GM13976 (cell line): ENCODE measurements at places on chromosomes 12 and 14.

- DNase-seq = no peak
These were observed 19.2 kb downstream of the VPS37B start for GRCh38 chr12:122876731-122877130.

DNA sequence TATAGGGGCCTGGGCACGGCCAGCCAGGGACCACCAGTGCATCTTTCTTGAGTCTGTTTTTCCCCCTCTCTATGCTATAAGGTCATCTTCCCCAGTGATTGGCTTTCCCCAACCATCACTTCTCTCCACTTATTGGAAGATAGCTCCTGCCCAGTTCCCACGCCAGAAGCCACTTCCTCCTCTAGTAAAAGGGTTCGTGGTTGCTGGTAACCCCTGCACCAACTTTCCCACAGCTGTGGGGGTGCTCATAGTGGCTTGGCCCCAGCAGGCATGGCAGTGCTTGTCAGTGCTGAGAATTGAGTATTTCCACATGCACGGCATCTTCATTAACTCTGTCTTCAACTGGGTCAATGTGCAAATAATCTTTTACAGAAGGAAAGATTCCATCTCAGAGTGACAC lies 215.4 kb downstream of the FOXN3 start:
- peak; percentile 29 for DNase-seq

GRCh38 chr12:44459569-44459968 lies 416.5 kb downstream of the NELL2 start:
- no peak for DNase-seq

DNA sequence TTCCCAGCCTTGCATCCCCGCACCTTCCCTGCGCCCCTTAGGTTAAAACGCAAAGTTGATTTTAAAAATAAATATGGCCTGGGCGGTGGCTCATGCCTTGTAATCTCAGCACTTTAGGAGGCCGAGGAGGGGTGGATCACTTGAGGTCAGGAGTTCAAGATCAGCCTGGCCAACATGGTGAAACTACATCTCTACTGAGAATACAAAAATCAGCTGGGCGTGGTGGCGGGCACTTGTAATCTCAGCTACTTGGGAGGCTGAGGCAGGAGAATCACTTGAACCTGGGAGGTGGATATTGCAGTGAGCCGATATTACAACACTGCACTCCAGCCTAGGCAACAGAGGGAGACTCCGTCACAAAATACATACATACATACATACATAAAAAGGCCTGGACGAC lies 96.0 kb downstream of the GCH1 start:
- DNase-seq = no peak

DNA sequence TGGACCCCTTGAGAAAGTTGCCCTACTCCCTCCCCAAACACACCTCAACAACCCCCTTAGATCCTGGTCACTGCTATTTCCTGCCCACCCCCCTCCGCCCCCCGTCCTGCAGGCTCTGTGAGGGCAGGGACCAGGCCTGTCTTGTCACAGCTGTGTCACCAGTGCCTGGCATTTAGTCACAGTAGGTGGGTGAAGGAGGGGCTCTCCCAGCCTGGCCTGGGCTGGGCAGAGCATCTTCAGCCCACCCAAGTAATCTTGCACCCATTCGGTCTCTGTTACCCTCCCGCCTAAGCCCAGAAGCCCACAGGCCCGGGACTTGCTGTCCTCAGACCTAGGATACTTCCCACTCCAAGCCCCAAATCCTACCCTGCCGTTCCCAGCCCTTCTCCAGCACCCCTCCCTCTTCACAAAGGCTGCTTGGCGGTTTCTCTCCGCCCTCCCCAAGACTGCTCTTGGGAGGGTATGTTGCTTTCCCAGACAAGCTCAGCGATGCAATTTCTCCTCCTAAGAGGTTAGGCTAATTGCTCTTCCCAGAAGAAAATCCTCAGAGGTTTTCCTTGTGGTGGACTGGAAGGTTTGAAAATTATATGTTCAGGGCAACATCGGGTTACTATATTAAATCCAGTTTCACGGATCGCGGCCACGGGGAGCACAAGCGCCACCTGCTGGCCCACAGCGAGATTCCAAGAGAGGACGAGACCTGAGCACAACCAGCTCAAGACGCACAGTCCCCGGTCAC lies 50.8 kb upstream of the ZFP36L1 start:
- peak; percentile 80 for DNase-seq

DNA sequence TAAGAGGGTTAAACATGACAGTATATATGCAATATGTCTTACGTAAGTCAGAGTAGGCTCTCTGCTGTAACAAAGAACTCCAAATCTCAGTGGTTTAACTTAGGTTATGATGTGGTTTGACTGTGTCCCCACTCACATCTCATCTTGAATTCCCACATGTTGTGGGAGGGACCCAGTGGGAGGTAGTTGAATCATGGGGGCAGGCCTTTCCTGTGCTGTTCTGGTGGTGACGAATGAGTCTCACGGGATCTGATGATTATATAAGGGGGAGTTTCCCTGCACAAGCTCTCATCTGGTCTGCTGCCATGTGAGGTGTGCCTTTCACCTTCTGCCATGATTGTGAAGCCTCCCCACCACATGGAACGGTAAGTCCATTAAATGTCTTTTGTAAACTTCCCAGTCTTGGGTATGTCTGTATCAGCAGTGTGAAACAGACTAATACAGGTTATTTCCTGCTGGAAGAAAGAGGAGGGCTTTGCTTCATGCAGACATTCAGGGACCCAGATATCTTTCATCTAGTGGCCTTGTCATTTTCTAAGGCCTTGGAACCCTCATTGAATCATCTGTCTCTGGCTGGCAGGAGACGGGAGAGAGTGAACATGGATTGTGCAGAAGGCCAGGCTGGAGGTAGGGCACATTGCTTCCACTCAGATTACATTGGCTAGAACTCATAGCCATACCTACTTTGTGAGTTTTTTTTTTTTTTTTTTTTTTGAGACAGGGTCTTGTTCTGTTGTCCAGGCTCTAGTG lies 96.1 kb downstream of the CRADD start:
- DNase-seq = no peak

GRCh38 chr14:41419709-41420108 lies 187.0 kb upstream of the LRFN5 start:
- DNase-seq = no peak

DNA sequence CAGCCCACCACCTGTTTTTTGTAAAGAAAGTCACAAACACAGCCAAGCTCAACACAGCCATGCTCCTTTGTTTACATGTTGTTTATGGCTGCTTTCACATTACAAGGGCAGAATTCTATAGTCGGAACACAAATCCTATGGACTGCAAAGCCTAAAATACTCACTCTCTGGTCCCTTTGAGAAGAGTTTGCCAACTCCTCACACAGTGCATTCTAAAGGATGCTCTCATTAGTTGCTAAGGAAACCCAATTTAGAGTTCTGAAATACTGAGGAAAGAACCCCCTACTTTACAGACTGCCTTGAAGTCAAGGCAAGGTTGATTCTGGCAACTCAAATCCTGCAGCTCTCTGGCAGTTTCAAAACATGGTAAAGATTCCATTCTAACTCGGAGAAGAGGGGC lies 38.3 kb downstream of the DCP1B start:
- no peak for DNase-seq

GRCh38 chr12:94333396-94333795 lies 126.3 kb downstream of the CEP83 start:
- no peak for DNase-seq

DNA sequence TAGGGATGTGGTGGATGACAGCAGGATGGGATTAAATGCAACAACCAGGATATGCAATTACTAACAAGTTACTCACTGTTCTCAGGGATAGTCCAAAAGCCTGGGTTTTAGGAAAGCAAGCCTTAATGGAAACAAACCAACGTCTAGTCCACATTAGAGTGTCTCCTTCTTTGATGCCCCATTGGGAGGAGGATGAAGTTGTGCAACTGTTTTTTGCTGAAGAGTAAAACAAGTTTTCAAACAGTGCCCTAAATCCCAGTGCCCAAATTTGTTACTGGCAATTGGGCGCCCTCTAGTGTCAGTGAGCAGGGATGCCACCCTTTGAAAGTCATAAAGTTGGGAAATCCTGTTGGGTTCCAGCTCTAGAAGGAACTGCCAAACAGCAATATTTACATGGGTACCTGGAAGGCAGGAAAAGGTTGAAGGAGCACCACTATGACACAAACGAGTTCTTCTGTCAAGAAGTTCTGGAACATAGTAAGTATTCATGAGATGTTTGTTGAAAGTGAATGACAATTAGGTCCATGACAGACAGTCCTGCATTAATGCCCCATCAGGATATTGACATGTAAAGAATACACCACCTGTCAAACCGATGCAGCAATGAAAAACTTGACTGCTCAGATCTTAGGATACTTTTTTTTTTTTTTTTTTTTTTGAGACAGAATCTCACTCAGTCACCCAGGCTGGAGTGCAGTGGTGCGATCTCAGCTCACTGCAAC lies 11.1 kb upstream of the DPF3 start:
- DNase-seq = peak; percentile 51

GRCh38 chr14:101920271-101920670 lies 44.1 kb upstream of the DYNC1H1 start:
- no peak for DNase-seq

GRCh38 chr14:106586098-106586704 lies 1059.8 kb downstream of the TMEM121 start:
- DNase-seq = peak; percentile 76

GRCh38 chr14:93619176-93619793 lies 169.0 kb downstream of the PRIMA1 start:
- DNase-seq = peak; percentile 58

GRCh38 chr12:18861287-18861858 lies 123.5 kb downstream of the CAPZA3 start:
- DNase-seq = no peak

- no peak for DNase-seq
These were observed 474.6 kb downstream of the DPF3 start for GRCh38 chr14:72419226-72419775.

DNA sequence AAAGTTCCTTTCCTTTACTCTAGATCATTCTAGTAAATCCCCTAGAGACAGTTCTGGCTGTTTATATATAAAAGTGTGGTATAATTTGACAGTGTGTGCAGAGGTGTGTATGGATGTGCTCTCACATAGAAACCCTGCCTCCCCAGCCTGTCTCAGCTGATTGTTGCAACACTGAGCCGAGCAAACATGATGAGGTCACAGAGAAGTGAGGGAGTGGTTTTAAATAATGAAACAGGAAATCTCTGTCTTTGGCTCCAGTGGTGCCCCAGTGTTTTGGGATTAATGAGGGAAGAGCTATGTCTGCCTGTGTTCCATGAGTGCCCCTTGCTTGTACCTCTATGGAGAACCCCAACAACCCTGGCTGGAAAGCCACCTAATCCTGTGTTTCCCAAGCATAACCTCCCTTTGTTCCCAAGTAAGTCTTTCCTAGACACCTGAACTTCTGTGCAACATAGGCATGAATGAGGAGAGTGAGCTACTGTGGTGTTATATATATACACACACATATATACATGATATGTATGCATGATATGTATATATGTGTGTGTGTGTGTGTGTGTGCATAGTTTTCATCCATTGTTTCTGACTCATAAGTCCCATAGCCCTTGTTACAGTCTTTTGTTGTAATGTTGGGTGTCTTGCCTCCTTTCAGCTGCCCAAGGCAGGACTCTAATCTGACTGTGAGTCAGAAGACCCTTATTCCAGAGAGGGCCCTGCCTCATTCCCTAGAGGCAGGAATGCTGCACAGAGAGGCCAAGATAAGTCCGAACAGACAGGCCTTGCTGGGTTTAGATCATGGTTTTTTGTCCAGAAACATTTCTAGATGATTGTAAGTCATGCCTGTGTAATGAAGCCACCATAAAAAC lies 18.0 kb downstream of the TRAF3 start:
- DNase-seq = peak; percentile 51

DNA sequence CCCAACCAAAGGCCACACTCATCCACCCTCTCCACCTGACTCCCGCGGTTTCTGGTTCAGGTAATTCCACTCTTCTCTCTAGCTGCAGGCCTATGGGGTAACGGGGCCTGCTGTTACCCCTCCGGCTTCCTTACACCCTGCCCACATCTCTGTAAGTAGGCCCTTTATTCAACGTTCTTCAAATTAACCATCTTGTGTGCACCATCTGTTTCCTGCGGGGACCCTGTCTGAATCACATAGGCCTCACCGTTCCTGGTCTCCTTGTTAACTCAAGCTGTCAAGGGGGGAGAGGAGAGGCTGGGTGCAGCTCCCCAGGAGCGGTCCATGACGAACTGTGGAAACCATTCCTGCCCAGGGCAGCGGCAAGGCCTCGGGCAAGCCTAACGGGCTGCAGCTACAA lies 9.3 kb upstream of the DLK1 start:
- DNase-seq = no peak

DNA sequence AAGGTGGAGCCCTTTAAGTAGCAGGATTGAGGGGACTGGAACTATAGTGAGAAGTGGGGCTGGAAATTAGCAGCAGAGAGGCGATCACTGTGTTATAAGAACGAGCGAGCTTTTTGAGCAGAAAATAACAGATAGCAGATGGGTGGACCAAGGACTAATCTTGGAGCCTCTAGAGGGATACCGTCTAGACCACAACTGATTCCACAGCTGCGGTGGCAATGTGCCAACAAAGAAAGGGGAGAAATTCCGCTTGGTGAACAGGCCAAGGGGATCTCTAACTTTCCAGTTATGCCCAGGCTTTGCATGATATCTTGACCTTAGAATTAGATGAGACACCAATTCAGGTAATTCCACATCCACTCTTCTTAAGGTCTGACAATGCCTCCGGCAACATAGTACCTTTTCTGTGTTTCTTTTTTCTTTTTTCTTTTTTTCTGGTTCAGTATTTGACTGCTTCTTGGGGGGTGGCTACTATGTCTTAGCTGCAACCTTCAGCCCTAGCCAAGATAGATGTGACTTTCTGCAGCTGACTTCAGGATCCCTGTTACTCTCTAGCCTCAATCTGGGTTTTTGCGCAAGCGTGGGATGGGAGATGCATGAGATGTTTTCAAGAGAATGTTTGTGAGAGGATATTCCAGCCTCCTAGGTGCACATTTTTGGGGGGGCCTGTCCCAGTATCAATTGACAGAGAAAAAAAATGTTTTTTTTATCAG lies 143.4 kb upstream of the CPSF6 start:
- DNase-seq = no peak

DNA sequence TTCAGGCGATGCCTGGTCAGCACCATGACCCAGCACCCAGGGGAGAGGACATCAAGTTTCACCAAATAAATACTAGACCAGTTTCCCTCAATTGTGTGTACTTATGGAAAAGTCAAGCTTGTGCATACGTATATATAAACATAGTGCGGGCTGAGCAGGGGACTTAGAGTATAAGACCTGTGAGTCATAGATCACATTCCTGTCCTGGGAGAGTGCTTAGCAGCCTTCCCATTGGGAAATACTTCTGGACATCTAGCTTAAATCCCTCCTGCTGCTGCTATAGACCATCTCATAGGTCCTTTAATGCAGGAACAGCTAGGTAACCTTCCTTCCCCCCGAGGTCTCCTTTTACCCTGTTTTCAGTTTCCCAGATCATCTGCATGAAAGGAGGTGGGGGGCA lies 51.9 kb downstream of the PRMT8 start:
- DNase-seq = no peak

DNA sequence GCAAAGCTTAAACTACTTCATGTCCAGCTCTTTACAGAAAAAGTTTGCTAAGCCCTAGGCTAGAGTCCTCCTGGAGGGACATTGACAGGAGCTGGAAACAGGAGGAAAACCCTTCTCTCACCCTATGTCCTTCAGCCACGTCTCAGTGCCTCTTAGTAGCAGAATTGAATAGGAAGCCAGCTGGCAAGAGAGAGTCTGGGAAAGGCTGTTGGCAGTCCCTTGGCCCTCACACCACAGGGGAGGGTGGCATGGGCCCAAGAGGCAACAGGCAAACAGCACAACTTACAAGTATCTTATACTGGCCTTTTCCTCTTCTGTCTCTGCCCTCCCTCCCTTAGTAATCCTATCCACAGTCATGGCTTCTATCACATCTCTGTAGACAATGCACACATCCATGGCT lies 27.7 kb upstream of the DHRS2 start:
- no peak for DNase-seq
